Activated CD8-positive, alpha-beta memory T cell treated with anti-CD3 and anti-CD28 coated beads, Interleukin-2, amount 10 ng/mL, durations not matched to agents 7 days and 5 days (primary cell): ENCODE measurements at places on chromosomes 4 and X. TPM values are rescaled to one million over a fixed set of nuclear protein-coding genes. Genes with fewer than 3 reads are reported as not detected.

GRCh38 chr4:3729188-3729881, 36.9 kb upstream of the ADRA2C start:
- no peak for DNase-seq

The OCIAD1 gene
- total RNA-seq: 83.1 TPM

The KIT gene
- 11.0 TPM for total RNA-seq

The GLUD2 gene
- 0.80 TPM for total RNA-seq

- no peak for DNase-seq
Measured at GRCh38 chrX:153438532-153438931, 7.3 kb downstream of the TREX2 start.

The REELD1 gene
- total RNA-seq: 0.45 TPM

The AGTR2 gene
- not detected for total RNA-seq

The AMMECR1 gene
- 10.1 TPM for total RNA-seq

GRCh38 chr4:31052519-31052918, 332.4 kb downstream of the PCDH7 start:
- no peak for DNase-seq

The TEX13C gene
- total RNA-seq: not detected

The SPANXN1 gene
- not detected for total RNA-seq

DNA sequence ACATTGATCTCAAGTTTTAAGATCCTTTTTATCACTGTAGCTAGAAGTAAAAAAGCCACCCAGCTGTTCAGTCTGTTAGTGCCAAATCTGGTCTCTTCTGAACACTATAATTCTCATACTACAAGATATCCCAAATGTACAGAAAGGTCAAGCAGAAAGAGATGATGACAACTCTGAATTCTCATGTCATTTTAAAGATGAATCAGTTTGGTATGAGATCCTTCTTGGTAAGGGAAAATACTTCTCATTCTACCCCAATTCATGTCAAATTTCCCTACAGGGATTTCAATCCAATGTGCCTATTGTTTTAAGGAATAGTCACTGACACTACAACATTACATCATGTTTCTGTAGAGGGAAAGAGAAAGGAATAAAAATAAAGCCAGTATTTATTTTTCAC, 184.5 kb downstream of the CPEB2 start:
- DNase-seq: no peak

The RNF150 gene
- not detected for total RNA-seq

GRCh38 chrX:3549411-3549911, 164.0 kb downstream of the PRKX start:
- no peak for DNase-seq

The RGN gene
- not detected for total RNA-seq

GRCh38 chr4:76179398-76180318, 31.5 kb upstream of the NUP54 start:
- peak; percentile 87 for DNase-seq

GRCh38 chrX:67050760-67051159, 411.9 kb upstream of the EDA2R start:
- DNase-seq: no peak

The SLC16A2 gene
- total RNA-seq: 0.12 TPM

DNA sequence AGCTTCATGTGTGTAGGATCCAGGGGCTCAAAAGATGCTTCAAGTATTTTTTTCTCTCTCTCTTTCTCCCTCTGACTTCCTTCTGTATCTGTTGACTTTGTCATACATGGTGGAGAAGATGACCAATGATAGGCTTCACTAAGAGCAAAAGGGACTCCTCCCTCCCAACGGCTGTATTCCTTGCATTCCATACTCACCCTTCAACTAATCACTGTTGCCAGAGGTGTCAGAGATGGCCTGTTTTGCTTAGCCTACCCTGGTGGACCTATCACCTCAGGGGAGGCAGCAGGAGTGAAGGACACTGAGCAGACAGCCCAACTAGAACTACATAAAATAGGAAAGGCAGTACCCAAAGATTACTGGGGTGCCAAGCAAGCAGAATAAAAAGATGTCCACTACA, 62.2 kb upstream of the C1QTNF7 start:
- DNase-seq: no peak

The DUSP9 gene
- total RNA-seq: not detected

DNA sequence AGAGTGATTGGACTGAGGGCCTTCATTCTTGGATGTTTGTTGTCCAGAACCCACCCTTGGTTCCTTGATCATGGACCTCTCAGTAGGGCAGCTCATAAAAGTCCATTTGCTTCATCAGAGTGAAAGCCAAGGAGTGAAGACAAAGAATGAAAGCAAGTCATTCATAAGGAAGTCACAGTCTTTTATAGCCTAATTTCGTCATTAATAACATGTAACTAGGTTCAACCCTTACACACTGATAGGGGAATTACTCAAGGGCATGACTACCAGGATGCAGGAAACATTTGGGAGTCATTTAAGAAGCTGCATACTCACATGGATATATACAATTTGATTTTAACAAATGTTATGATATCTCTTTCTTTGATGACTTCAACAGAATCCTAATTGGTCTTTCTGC, 95.2 kb downstream of the RPA4 start:
- DNase-seq: no peak

- no peak for DNase-seq
Measured at GRCh38 chr4:156633847-156634246, 337.8 kb downstream of the PDGFC start.

The SEC31A gene
- total RNA-seq: 87.9 TPM

GRCh38 chrX:134443461-134443860, 16.5 kb upstream of the HPRT1 start:
- DNase-seq: no peak

The MAGEB2 gene
- not detected for total RNA-seq

GRCh38 chrX:100584611-100585010, at the start of gene TNMD:
Gene TNMD, plus strand, starts transcription at chrX:100584936. Its CDS starts 83 bp downstream, at chrX:100585019.
- DNase-seq: no peak

The YIPF7 gene
- total RNA-seq: not detected

DNA sequence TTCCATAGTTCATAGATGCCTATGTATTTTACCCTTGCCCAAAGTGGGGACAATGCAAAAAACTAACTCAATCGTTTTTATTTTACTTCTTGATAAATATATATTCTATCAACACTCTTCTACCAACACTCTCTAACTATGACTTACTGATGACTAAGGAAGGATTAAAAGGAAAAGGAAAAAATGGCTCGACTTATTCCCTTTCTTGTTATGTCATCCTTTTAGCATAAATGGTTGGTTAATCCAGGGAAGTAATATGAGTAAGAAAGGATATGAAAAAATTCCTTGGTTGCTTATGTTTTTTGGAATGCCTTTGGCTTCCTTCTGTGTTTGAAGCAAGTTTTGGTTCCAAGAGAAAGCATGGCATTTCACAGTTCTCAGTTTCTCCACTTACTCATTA, 1087.1 kb downstream of the C4orf33 start:
- DNase-seq: no peak

DNA sequence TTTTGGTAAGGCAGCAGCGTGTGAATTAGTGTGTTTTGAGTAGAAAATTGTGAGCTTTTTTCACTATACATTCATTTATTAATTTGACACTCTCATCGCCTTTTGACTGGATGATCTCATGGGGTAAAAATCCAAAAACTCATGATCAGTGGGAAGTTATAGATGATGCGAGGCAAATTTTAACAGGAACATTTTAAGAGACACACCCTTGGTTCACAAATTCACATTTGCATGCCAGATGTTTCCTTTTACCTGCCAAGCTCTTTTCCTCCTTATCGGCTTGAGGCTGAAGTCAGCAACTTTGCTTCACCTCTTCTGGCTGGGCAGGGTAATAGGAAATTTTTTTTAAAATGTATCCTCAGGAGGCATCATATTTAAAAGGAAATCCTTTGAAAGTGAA, 318.0 kb upstream of the HS3ST1 start:
- DNase-seq: no peak

DNA sequence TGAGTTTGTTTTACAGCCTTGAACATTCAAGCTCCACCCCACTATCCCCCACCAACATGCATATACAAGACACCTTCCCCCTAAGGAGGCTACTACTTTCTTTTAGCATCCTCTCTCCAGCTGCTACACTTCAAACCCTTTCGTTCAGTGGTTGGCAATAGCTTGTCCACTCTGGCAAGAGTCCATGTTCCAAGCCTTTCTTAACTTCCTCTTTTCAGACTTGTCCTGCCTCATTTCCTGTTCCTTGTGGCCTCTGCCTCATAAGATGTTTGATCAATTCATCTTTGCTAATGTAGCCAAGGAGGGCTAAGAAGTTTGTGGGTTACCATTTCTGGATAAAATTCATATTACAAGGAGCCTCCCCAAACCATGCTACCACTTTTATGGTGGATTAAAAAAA, 20.8 kb upstream of the ZCCHC12 start:
- no peak for DNase-seq

- no peak for DNase-seq
Measured at GRCh38 chr4:90002441-90003062, 107.9 kb downstream of the MMRN1 start.

GRCh38 chr4:176031922-176032321, 33.7 kb upstream of the WDR17 start:
- no peak for DNase-seq

The PACRGL gene
- total RNA-seq: 10.5 TPM

- no peak for DNase-seq
Measured at GRCh38 chr4:184729946-184730345, 4.0 kb downstream of the CENPU start.

The NUDT9 gene
- total RNA-seq: 9.6 TPM

GRCh38 chr4:41426539-41426938, 111.4 kb upstream of the LIMCH1 start:
- DNase-seq: no peak

DNA sequence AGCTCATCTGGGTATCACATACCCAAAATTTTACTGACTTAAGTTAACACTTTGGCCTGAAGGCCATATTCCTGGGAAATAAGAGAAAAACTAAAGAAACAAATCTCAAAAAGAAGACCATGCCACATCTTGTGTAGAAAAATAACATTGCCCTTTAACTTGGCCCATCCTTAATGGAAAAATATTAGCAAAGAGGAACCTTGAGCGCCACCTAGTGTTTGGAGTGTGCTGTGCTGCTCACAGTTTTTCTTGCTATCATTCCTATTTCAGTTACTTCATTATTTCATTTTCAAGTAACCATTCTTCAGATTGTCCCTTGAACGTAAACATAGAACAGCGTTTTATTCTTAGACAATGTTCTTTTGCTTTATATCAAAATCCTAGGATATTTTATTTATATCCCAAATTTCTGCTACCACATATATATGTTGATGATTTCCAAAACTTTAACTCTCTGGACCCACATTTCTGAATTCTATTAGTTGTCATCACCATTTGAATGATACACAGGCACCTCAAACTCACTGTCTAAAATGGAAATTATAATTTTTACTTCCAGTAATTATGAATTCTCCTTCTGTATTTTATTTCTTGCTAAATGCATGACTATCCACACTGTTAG, 999.0 kb upstream of the ADGRL3 start:
- DNase-seq: no peak

The ARAP2 gene
- 52.9 TPM for total RNA-seq
